ENCODE measurements at places on chromosomes 11 and 22.

DNA sequence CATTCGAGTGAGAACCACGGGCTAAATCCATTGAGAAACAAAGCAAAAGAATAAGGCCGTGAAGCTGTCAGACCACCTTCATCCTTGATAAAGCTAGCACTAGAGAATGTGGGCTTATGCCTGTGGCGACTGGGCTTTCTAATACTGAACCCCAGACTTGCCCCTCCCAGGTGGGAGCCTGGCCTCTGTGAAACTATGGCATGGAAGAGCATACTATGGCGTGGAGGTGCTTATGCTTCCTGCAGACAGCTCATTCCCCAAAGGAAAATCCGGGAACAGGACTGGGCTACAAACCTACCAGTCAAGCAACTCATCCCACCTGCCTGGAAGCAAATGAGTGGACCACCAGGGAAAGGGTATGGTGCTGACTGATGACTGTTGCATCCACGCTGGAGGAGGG, 92.4 kb downstream of the ZC3H12C start:
- DNase-seq, result no peak

GRCh38 chr11:93849751-93850593, 446 bp downstream of the VSTM5 start:
- DNase-seq, result no peak

- DNase-seq, result no peak
Measured at GRCh38 chr11:66015454-66015881, 3.7 kb downstream of the CST6 start.

- DNase-seq, result no peak
Measured at GRCh38 chr11:112355726-112356125, 95.1 kb upstream of the PLET1 start.

- DNase-seq, result no peak
Measured at GRCh38 chr22:24926849-24927579, 19.5 kb downstream of the LHFPL7 start.

GRCh38 chr11:87739766-87740165, 435.5 kb downstream of the RAB38 start:
- DNase-seq, result no peak

DNA sequence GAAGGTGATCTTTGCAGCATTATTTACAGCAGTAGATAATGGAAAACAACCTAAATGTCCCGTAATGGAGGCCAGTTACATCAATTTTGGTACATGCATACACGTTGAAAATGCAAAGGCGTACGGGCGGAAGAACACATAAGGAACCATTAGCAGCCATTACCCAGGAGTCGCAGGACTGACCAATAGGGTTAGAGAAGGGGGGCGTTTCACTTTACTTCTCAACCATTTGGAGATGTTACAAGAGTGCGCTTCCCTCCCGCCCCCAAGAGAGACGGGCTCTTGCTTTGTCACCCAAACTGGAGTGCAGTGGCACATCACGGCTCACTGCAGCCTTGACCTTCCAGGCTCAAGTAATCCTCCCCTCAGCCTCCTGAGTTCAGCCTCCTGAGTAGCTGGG, 52.8 kb upstream of the SLC35C1 start:
- DNase-seq, result no peak

GRCh38 chr11:82559609-82560008, 174.1 kb downstream of the FAM181B start:
- DNase-seq, result no peak

DNA sequence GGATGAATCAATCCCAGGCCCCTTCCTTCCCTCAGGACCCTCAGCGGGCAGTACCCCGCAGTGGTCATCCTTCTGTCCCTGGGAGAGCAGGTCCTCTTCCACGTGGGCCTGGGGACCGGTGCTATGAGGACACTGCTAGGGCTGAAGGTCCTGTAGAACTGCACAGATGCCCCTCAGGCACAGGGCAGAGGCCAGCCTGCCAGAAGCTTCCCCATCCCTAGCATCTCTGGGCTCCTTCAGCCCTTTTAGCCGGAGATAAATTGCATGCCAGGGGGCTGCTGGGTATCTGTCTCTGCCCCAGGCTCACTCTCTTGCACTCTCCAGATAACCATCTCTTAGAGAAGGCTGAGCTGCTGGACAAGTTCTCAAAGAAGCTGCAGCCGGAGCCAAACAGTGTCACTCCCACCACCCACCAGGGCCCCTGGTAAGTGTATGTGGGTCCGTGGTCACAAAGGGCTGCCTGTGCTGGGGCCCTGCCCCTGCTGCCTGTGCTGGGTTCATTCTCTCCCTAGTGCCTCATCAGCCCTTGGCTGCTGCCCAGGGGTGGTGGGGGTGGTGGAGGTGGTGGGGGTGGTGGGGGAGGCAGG, 2.3 kb downstream of the ATG16L2 start:
- DNase-seq, result no peak

- DNase-seq, result no peak
Measured at GRCh38 chr22:35457729-35458546, 58.0 kb downstream of the MCM5 start.

DNA sequence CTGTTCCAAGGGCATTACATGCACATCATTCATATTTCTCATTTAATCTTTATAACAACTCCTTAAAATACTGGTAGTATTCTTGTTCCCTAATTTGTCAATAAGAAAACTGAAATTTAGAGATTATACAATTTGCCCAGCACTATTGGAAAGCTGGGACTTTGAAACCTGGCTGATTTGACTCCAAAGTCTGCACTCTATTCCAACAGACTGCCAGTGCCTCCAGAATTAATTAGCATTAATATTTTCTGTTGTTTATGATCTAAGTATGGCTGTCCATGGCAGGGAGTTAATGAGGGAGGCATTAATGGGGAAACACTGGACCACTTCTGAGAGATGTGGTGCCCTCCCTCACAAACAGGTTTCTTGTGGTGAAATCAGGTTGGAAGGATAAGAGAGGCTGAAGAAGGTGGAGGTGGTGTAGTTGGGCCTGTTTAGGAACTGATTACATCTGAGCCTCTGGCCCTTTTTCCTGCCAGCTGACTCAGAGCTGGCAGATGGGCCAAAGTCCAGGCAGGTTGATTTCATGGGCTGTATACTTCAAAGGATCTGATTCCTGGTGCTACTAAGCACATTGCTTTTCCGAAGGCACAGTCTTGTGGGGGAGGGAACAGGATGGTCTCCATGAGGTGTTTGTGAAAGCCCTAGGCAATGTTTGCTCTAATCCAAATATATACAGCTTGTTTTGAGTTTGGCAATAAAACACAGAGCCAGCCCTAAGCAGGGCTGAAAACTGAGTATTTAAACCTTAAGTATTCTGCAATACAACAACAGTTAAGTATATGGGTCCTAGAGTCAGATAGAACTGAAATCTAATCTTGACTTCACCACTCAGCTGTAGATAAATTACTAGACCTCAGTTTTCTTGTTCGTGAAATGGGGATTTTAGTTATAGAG, 21.0 kb upstream of the RAB30 start:
- no peak for DNase-seq

DNA sequence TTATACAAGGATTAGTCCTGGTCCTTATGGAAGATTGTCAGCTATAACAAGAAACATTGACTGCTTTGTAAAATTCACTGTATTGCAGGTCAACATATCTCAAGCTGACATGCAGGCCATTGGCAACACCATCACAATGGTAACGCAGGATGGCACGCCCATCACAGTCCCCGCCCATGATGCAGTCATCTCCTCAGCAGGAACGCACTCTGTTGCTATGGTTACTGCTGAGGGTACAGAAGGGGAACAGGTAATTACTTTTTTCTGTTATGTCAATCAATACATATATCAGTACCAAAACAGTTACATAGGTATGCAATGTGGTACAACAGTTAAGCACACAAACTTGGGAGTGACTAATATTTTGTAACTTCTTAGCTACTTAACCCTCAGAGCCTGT, 55.3 kb downstream of the ZNF143 start:
- DNase-seq, result no peak

- DNase-seq, result no peak
Measured at GRCh38 chr11:6520265-6520664, 23.2 kb downstream of the DNHD1 start.

DNA sequence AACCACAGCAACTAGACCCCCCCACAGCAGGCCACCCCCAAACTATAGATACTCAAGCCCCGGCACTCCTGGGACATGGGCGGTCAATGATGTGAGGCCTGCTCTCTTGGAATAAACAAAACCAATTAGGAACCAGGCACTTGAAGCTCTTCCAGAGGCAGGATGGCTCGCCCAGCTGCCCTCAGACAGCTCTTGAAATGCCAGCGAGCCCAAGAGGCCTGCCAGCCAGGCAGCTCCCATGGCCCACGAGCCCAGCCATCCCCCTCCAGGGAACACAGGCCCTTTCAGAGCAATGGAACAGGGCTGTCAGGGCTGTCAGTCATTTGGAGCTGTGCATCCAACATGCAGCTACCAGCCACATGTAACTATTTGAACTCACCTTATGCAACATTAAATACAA, 34.0 kb upstream of the TFIP11 start:
- DNase-seq, result no peak

DNA sequence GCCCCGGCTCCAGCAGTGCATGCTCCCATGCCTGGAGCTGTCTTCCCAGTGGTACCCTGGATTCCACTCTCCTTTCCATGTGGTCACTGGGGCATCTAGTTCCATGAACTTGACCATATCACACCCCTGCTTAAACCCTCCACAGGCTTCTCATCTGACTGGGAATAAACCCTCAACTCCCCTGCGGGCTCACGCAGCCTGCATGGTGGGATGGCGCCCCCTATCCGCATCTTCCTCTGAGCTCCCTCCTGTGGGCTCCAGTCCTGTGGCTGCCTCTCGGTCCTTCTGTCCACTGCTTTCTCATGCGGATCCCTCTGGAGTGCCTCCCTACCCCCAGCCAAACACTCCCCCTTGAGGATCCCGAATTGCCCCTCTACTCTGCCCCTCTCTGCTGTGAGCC, 41.4 kb upstream of the TTLL12 start:
- DNase-seq, result no peak

GRCh38 chr11:63595296-63595695, 18.9 kb downstream of the PLAAT3 start:
- DNase-seq, result no peak

GRCh38 chr11:27416568-27417176, 53.7 kb upstream of the CCDC34 start:
- DNase-seq, result no peak

DNA sequence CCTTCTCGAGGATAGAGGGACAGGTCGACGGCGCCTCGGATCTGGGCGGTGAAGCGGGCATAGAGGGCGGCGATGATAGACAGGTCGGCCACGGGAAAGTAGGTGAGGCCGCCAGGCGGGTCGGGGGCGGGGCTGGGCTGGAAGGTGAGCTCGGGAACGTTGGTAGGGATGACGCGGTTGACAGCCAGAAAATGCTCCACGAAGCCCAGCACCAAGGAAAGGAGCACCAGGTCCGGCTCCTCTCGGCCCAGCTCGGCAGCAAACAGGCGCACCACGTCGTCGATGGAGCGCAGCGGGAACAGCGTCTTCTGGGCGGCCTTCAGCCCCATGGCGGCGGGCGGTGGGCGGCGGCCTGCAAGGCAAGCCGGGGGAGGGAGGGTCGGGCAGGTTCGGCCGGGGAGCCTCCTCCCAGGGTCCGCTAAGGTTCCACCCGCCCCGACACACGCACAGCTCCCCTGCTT, 540 bp downstream of the MEN1 start:
- DNase-seq, result peak; percentile 26

GRCh38 chr11:12721816-12722604, 47.8 kb downstream of the TEAD1 start:
- no peak for DNase-seq

DNA sequence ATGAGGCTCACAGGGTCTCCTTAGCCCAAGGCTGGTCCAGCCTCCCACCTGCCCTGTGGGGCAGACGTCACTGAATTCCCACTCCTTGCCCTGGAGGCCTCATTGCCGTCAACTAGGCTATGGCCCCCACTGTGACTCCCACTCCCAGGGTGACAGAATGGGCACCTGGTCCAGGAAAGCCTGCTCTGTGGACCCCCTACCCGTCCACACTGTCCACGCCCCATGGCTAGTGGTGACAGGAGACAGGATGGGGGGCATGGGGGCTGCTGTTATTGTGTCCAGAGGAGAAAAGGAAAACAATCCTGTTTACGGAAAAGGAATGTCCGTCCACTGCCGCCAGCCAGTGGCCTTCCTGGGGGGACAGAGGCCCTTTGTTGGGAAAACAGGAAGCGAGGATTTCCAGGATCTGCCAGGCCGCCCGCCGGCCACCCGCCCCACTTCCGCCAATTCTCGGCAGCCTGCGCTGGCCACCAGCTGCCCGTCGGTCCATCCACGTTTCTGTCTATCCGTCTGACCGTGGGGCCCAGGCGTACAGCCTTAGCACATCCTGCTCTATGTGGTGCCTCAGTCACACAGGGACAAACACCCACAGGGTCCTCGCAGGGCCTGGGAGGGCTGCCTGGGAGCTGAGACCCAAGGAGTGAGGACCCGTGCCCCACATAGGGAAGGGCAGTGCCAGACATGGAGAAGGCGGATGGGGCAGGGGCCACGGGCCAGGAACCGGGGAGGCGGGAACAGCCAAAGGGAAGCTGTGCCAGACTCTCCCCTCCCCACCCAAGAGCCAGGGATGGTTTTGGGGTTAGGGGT, 19.5 kb downstream of the CRELD2 start:
- no peak for DNase-seq

- DNase-seq, result no peak
Measured at GRCh38 chr11:68211546-68211945, 1.6 kb downstream of the KMT5B start.

GRCh38 chr11:10622108-10622507, 53.6 kb upstream of the LYVE1 start:
- no peak for DNase-seq

DNA sequence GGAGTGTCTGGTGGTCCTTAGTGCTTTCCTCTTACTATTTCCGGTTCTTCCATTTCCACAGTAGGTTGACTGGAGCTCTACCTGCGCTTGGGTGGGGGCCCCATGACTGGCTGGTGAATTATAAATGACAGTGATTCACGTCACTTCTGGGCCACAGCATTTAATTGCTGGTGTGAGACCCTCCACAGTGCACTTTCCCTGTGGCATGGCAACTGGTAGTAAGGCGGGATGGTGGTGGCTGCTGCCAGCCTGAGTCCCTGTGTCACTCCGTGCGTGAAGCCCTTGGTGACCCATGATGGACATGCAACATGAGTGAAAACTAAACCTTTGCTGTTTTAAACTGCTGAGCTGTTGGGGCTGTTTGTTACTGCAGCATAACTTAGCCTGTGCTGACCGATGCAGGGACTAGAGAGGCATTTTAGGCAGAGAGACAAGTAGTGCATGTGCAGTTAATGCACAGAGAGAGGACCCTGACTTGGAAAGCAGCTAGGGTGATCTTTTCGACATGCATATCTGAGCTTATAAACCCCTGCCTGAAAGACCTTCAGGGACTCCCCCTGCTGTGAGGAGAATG, 3.1 kb downstream of the PRDM11 start:
- no peak for DNase-seq

- DNase-seq, result no peak
Measured at GRCh38 chr11:64313491-64314145, 3.7 kb downstream of the TRMT112 start.
